Breast epithelium (tissue), 4 donors: ENCODE measurements at places on chromosomes 4 and X. TPM values are rescaled to one million over a fixed set of nuclear protein-coding genes. Genes with fewer than 3 reads are reported as not detected.

SLC10A6 gene
- 4.6 TPM for total RNA-seq

RHOXF1 gene
- total RNA-seq: 1.9 TPM

TEX13C gene
- not detected for total RNA-seq

- DNase-seq: no peak
Measured at GRCh38 chr4:154822775-154823174, 41.7 kb downstream of the RBM46 start.

DNA sequence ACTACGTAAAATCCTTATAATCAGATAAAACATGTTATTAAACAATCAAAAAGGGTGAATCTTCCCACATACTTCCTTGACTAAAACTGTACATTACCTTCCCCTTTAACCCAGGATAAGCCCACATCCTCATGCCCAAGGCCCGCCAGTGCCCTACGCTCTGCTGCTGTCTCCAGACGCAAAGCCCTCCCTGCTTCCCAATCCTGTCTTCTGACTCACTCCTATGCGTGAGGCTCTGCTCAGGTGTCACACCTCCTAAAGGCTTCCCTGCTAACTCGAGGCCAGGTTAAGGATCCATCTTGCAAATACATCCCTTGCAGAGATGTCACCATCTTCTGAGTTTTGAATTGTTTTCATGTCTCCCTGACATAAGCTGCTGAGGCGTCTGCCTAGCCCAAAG is 61.6 kb downstream of the STX18 start:
- DNase-seq: no peak

RAB9B gene
- 1.9 TPM for total RNA-seq

ABLIM2 gene
- total RNA-seq: 8.2 TPM

DNA sequence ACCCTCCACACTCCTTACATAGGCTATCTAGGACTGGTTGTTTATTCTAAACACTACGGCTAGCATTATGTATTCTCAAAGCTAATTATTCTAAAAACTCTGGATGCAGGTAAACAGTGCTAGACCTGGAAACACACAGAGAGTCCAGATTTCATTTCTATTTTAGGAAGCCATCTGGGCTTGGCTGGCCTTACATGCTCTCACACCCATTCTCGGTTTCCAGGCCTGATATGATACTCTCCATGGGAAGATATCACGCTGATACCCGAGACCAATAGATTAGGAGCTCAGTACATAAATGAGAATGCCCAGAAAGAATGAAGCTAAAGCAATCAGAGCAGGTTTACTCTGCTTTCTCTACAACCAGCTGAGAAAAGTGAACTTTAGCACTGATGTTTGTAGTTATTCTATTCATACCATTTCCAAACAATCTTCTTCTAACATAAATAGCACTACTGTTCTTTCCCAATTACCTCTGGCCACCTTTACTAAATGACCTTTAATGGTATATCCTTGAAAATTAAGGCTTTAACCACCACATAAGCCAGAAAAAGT is 973.3 kb downstream of the PCDH18 start:
- DNase-seq: no peak

SMR3B gene
- not detected for total RNA-seq

OTUD6A gene
- total RNA-seq: not detected

CXCL8 gene
- total RNA-seq: 2.6 TPM

GRCh38 chr4:157389741-157390140 is 169.2 kb downstream of the GRIA2 start:
- DNase-seq: no peak

- no peak for DNase-seq
Measured at GRCh38 chr4:125313989-125314667, 627 bp upstream of the FAT4 start.

DNA sequence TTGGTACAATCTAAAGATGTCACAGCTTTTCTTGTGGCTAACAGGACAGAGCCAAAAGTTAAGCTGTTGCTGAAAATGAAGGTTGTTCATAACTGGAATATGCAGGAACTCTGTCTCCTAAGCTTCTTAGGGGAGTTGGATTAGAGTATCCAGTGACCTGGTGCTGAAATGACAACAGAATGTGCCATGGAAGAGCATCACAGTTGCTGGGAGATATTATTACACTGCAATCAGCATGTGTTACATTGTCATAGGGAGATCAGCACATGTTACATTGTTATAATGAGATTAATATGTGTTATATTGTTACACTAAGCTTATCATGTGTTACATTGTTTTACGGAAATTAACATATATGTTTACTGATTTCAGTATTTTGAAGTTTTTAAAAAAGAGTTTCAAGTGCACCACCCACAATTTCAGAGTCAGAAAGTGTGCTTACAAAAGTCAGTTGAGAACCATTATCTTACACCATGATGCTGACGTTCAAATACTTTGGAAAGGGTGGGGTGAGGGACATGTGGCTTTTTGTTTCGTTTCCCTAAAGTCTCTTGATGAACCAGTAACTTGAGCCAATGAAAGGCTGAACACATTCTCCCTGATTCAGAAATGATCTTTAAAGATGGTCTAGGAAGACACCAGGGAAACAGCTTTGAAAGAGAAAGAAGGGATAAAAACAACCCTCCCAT is 113.4 kb downstream of the DRD5 start:
- no peak for DNase-seq

DNA sequence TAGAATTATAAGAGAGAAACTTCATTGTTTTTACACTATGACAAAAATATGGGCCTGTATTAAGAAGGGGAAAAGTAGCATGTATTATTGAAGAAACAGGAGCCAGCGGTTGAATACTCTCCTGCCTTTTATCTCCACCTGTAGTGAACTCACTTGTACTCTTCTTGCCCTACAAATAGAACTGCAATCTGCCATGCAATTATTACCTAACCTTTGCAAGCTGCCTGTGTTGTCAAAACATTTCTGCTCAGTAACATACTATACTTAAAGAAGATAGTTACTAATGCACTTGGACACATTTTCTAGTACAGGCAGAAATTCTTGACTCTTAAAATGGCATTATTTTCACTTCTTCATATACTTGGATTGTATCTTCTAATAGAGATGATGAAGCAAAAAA is 818.4 kb upstream of the GRID2 start:
- no peak for DNase-seq

PDK3 gene
- 63.8 TPM for total RNA-seq

- no peak for DNase-seq
Measured at GRCh38 chrX:152601848-152602616, 35.7 kb upstream of the GABRQ start.

DNA sequence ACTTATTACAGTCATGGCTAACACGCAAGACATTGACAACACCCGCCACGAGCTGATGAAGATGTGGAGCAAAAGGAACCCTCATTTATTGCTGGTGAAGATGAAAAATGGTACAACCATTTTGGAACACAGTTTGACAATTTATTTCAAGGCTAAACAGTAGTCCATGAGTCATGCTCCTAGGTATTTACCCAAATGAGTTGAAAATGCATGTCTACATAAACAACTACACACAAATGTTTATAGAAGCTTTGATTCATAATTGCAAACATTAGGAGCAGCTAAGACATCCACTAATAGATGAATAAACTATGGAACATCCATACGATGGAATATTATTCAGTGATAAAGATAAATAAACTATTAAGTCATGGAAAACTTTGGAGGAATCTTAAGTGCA is 580.1 kb downstream of the RAPGEF2 start:
- no peak for DNase-seq

ZFX gene
- total RNA-seq: 67.5 TPM

UCP1 gene
- not detected for total RNA-seq

DNA sequence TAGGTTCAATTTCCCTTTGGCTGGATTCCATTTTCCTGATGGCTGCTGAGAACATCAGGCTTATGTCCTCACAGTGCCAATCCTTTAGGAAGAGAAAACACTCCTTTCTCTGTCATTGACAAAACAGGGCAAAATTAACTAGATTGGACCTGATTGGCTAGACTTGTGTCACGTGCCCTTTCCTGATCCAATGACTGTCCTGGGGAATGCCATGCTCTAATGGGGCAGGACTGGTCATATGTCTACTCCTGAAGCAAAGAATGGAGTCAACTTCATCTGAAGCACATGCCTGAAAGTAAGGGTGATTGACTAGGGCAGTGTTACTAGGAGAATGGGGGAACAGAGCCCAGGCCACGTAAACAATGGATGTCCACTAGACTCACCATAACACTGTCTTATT is 220.4 kb downstream of the KDR start:
- DNase-seq: no peak

DDX53 gene
- total RNA-seq: not detected

DNA sequence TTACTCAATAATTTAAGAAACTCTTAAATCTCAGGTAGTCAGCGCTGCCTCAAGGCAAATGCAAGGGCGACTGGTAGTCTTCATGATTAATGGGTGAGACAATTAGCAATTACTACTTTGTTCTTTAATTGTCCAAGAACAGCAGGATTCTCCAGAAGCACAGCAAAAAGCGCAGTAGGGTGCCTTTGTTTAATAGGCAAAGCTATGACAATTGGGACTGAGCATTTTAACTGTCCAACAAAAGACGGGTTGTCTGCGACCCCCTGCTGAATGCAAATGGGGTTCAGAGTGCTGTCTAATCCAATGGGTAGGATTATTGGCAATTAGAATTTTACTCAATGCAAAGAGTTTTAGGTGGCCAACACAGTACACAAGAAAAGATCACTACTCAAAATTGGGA is 286.1 kb downstream of the CHIC1 start:
- DNase-seq: no peak

GRCh38 chr4:105551965-105552746 is at the start of gene ARHGEF38:
Gene ARHGEF38, plus strand, starts transcription at chr4:105552620. Its CDS starts 146 bp downstream, at chr4:105552766.
- peak; percentile 58 for DNase-seq

DNA sequence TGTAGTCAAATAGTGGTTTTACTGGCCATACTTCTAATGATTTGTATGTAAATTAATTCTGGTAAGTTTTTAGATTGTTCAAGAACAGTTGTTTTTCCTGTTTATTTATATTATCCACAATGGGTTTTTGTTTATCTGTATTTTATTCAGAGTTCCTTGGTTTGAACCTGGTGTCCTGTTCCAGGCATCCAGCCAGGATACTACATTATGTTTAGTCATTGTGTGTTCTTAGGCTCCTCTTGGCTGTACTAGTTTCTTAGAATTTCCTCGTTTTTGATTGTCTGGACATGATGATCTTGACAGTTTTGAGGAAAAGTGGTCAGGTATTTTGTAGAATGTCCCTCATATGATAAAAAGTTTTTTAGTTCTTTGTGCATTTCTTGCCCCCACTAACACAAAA is 7.8 kb downstream of the TIGD2 start:
- no peak for DNase-seq

GRCh38 chr4:4914059-4914820 is 54.8 kb downstream of the MSX1 start:
- no peak for DNase-seq

DNA sequence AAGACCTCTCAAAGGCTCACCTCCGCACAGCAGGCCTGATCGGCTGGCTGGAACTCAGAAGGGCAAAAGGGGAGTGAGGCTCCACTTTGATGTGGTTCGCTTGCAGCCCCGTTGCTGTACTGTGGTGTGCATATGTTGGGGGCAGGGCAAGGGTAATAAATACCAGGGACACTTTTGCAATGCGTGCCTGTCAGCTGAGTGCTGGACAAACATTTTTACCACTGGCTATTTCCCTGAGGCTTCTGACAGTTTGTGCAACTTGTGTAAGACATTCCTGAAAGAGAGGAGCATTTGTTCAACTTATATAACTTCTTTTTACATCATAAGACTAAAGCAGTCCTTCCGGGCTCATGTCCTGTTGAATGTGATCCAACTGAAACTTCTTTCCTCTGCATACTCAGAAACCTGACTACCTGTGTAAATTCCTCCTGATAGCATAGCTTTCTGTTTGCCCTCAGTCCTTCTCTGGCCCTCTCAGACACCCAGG is 82.3 kb downstream of the SPRY1 start:
- DNase-seq: no peak

CYTL1 gene
- total RNA-seq: 0.66 TPM

PLS3 gene
- 79.5 TPM for total RNA-seq

GRCh38 chr4:155592938-155593297 is 73.7 kb upstream of the GUCY1A1 start:
- DNase-seq: no peak

STOX2 gene
- total RNA-seq: 10.7 TPM

KCTD8 gene
- total RNA-seq: 0.33 TPM

NEIL3 gene
- not detected for total RNA-seq

CENPVL1 gene
- not detected for total RNA-seq

SULT1E1 gene
- total RNA-seq: 0.66 TPM

DNA sequence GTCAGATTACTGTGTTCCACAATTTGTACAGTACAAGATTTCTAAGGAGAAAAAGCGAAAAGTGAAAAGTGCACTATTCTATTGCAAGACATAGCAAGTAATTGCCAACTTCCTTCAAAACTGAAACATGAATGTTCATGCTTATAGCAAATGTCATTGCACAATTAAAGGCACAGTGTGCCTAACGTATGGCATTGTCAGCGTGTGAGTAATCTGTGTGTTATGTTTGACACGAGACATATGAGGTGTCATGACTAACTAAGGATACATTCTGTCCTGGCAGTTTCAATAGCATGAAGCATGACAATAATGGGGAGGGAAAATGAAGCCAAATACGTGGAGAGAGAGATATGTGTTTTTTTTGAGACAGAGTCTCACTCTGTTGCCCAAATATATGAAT is 33.6 kb upstream of the TBC1D9 start:
- no peak for DNase-seq

DNA sequence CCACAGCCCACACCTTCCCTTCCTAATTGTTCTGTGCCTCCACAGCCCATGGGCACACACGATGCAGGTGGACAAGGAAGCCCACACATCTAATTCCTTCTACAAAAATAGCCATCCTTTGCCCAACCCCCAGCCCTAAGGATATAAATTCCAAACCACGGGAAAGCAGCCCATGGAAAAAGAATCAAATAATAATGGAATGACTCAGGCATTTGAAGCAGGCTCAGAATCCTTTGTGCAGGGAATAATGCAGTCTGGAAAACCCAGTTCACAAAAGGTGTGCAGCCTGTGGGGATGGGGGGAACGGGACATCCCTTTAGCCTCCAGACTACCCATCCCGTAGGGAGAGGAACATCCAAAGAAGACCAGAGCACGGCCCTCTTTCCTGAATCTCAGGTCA is 342.3 kb upstream of the GALNT7 start:
- no peak for DNase-seq

DNA sequence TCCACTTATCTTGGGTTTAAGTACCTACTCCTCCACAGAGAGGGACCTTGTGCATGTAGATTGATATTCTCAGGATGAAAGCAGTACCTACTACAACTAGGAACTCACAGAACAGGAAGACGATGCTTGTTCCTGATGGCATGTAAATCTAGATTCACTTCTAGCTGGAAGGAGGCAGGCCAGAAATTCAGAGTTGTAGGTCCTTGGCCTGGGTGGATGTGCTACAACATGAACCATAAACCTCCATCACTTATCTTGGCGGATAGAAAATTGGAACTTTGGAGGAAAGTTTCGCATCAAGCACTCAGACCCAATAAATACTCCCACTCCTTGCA is 9.3 kb upstream of the SMIM20 start:
- DNase-seq: no peak
